Natural killer cell treated with Interleukin-12 subunit alpha and Interleukin-12 subunit beta and Interleukin-15 and Interleukin-18, amount 100 ng/mL, for 72 hours (primary cell): ENCODE measurements at places on chromosomes 6 and 20. TPM values are rescaled to one million over a fixed set of nuclear protein-coding genes. Genes with fewer than 3 reads are reported as not detected.

Gene HCRTR2
- total RNA-seq: not detected

Gene CALHM5
- not detected for total RNA-seq

DNA sequence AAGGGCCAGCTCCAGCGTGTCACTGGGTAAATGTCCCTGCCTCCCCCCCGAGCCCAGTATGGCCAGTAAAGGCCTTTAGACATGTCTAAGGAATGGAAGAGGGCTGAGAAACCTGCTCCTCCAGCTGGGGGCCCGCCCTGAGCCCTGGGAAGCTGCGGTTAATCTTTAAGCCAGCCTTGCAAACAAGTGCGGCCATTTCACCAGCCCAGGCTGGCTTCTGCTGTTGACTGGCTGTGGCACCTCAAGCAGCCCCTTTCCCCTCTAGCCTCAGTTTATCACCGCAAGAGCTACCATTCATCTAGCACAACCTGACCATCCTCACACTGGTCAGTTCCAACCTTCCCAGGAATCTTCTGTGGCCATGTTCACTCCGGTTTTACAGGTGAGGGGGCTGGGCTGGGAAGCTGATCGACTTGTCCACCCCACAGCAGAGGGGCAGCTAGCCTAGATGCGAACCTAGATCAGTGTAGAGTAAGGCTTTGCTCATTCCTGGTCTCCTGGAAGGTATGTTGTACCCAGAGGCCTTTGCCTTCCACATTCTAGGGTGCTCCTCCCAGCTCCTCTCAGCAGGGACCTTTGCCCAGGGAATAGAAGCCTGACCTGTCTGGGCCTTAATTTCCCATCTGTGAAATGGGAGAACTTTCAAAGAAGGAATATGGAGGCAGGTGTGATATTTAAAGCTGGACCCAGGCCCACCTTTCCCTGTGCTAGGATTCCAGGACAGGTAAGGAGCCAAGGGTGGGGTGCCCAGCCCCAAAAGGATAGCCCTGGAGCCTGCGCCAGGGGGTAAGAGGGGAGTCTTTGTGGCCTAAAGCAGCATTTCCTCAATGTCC is 1.2 kb upstream of the SRC start:
- no peaks in the 10 kb centered on the region for H3K36me3 ChIP-seq
- DNase-seq: no peak
- H3K4me3 ChIP-seq: peak overlapping the region; percentile 55

GRCh38 chr6:57183336-57183735 is 11.2 kb downstream of the BAG2 start:
- DNase-seq: no peak
- no peak overlapping the region for H3K4me3 ChIP-seq
- no peaks in the 10 kb centered on the region for H3K27me3 ChIP-seq
- no peaks in the 10 kb centered on the region for H3K4me1 ChIP-seq
- peaks cover 5% of the 10 kb centered on the region for H3K36me3 ChIP-seq
- H3K27ac ChIP-seq: no peak overlapping the region

DNA sequence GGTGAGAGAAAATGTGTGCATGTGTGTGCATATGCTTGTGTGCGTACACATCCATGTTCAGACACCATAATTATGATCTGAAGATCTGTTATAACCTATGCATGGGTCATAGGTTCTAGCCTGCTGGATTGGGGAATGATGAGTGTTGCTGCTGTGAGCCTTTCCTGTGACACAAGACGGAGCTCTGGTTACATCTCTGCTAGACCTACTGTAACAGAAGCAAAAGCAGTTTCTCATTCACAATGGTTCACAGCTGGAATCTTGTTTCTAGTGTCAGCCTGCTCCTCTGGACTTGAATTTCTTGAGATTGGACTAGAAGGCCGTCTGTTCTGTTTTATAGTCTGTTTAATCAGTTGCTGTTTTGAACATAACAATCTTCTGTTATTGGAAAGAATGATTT is 40.1 kb downstream of the DEFB114 start:
- H3K4me3 ChIP-seq: no peak overlapping the region
- H3K4me1 ChIP-seq: no peaks in the 10 kb centered on the region
- H3K27ac ChIP-seq: no peak overlapping the region
- no peak for DNase-seq
- peaks cover 6% of the 10 kb centered on the region for H3K36me3 ChIP-seq
- no peaks in the 10 kb centered on the region for H3K27me3 ChIP-seq

DNA sequence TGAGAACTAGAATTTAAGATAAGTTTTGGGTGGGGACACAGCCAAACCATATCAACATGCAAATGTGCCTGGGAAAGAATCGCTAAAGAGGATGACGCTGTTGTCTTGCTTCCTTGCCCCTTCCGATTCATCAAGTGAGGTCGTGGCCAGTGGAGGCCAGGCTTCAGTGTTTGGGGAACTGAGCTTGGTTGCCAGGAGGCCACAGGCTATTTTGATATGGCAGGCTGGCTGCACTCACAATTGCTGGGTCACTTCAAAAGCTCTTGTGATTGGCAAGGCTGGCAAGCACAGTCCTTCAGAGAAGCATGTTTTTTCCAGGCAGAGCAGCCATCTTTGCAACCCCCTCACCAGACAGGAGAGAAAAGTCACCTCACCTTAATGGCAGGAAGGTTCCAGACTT is 45.8 kb downstream of the SAMD5 start:
- no peak overlapping the region for H3K27ac ChIP-seq
- no peaks in the 10 kb centered on the region for H3K4me1 ChIP-seq
- H3K4me3 ChIP-seq: no peak overlapping the region
- H3K27me3 ChIP-seq: no peaks in the 10 kb centered on the region
- DNase-seq: no peak
- no peaks in the 10 kb centered on the region for H3K36me3 ChIP-seq

GRCh38 chr6:14542670-14543366 is 425.2 kb downstream of the CD83 start:
- no peak overlapping the region for H3K4me3 ChIP-seq
- H3K4me1 ChIP-seq: peaks cover 9% of the 10 kb centered on the region
- H3K27me3 ChIP-seq: no peaks in the 10 kb centered on the region
- H3K36me3 ChIP-seq: no peaks in the 10 kb centered on the region
